ENCODE measurements at places on chromosomes 2 and 18. TPM values are rescaled to one million over a fixed set of nuclear protein-coding genes. Genes with fewer than 3 reads are reported as not detected.

Gene ST8SIA3
- polyA plus RNA-seq = not detected

Gene KIF1A
- polyA plus RNA-seq = 0.01 TPM

Gene ALKAL2
- 2.9 TPM for polyA plus RNA-seq

Gene UNC80
- polyA plus RNA-seq = not detected

GRCh38 chr18:6039055-6039454 lies 143.7 kb upstream of the TMEM200C start:
- DNase-seq = no peak

DNA sequence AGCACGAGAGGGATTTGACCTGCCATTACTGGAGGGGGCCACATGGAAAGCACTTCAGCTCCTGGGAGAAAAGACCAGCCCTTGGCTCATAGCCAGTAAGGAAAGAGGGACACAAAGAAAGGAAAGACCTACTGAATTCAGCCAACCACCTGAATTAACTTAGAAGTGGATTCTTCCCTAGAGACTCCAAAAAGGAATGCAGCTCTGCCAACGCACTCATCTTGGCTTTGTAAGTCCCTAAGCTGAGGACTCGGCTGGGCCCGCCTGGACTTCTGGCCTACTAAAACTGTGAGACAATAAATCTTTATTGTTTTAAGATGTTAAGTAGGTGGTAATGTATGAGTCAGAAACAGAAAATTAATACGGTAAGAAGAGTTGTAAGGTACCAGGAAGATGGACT lies 11.5 kb downstream of the ATF2 start:
- no peak for DNase-seq

GRCh38 chr2:54712516-54712915 lies 10.9 kb upstream of the EML6 start:
- no peak for DNase-seq

DNA sequence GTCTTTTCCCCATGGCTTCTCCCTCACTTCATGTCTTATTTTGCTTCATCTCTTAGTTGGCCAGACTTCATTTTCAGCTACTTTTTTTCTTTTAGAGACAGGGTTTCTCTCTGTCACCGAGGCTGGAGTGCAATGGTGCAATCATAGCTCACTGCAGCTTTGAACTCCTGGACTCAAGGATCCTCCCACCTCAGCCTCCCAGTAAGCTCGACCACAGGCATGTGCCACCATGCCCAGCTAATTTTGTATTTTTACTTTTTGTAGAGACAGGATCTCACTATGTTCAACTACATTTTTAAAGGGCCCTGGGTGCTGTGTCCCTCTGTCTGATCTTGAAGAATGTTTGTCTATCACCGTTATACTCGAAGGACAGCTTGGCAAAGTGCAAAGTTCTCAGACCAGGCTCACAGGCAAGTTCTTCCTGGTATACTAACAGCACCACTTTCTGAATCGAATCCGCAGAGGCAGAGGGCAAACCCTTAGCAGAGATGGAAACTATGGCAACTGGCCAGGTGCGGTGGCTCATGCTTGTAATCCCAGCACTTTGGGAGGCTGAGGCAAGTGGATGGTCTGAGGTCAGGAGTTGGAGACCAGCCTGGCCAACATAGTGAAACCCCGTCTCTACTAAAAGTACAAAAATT lies 60.9 kb downstream of the SOWAHC start:
- DNase-seq = peak; percentile 67

GRCh38 chr2:67772216-67773170 lies 290.3 kb downstream of the C1D start:
- no peak for DNase-seq

DNA sequence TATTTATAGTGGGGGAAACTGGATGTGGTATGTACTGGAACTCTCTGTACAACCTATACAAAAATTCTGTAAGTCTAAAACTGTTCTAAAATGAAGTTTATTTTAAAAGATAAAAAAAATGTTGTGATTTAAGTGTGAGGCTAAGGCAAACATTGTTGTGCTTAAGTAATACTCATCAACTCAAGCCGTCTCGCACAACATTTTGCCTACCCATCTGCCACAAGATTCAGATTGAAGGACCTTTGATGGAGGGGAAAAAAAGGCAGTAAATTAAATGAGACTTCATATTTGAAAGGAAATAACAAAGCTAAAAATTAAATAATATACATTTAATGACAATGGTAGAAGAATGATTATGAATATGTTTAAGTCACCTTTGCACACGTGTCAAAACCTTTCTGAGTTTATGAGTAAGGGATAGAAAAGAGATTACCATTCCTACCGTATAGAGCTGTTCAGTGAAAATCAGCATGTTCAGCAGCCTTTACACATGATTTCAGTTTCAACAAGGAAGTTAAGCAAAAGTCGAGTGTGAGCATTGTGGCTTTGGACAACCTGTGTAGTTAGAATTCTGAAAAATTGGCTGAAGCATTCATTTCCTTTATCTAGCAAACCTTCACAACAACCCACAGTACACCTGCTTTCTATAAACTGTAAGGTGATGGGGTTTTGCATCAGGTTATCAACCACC lies 499.3 kb downstream of the IRS1 start:
- DNase-seq = no peak

GRCh38 chr2:237324837-237325236 lies 89.1 kb downstream of the COL6A3 start:
- no peak for DNase-seq

DNA sequence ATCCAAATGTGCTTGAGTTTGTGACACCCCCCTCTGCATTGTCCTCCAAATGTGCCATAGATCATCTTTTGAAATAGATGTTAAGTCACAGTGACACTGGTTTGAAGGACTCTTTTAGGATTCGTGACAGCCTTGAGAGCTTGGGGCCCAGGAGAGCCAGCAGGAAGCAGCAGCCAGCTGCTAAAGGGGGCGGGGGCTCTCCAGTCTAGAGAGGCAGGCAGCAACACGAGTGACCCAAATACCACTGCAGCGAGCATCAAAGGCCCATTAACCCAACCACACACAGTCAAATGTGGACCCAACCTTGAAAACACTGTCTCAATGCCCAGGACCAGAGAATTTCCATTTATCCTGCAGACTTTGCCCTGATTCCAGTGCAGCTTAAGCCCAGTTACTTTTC lies 75.6 kb downstream of the ZBTB7C start:
- no peak for DNase-seq
